ENCODE measurements at places on chromosomes 7 and 10.

DNA sequence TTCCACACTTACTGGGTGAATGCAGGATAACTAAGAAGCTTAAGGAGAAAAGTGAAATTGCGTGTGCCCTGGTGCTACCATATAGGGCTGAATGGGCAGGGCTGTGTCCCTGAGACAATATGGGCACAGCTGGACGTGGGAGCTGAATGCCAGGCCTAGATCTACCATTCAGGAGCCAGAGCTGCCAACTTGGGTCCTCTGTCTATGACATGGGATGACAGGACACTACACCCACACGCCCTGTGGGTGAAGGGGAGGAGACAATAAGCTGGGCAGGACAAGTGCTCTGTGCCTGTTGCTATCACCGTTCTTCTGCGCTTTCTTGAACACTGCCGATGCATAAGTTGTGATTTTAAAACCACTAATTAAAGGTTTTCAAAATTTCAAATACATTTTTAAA lies 293.9 kb downstream of the TNS3 start:
- DNase-seq, result no peak

GRCh38 chr7:32494946-32495297 lies 367 bp upstream of the AVL9 start:
- DNase-seq, result no peak

DNA sequence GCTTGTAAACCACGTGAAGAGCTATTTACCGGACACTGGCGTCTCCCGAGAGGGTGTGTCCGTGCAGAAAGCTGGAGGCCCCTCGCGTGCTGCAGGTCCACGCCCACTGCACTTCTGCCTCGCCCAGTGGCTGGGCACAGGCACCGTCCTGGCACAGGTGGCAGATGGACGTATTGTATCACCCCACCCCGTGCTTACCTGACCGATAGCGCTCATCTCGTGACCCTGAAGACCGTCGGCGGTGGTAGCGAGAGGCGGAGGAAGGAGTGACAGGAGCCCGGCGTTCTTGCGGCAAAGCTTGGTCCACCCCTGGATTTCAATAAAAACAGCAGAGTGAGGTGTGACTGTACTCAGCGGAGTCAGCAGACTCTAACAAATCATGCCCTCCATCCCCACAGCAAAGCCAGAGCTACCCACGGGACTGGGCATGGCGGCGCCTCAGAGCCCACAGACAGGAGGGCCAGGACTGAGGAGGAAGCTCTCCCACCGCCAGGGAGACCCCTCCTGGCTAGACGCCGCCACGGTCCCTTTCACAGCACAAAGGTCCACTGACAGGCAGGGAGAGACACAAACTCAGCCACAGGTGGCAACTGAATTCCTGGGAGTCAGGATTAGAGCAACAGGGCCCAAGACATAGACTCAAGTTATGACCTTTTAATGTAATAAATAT lies 217.1 kb downstream of the DIP2C start:
- no peak for DNase-seq

- DNase-seq, result peak; percentile 50
Measured at GRCh38 chr10:53325066-53325465, 552.5 kb upstream of the MBL2 start.

- no peak for DNase-seq
Measured at GRCh38 chr7:33130184-33130583, 820 bp downstream of the BBS9 start.

GRCh38 chr7:99325001-99325493 lies 651 bp upstream of the ARPC1A start:
- DNase-seq, result no peak

DNA sequence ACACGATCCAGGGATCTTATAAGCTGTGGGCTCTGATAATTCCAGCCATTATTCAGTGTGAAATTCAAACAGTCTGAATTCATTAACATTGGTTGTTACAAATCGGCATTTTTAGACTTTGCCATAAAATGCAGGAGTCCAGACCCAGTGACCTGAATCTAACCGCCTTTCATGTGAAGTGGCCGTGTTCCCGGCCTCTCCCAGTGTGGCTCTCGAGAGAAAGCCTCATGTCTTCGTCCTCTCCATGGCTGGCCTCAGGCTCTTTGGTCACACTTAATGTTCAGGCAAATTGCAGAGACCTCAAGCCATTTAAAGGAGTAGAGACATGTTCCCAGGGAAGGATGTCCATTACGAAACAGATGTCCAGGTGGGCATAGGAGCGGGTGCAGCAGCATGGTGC lies 59.3 kb downstream of the CTBP2 start:
- DNase-seq, result no peak

DNA sequence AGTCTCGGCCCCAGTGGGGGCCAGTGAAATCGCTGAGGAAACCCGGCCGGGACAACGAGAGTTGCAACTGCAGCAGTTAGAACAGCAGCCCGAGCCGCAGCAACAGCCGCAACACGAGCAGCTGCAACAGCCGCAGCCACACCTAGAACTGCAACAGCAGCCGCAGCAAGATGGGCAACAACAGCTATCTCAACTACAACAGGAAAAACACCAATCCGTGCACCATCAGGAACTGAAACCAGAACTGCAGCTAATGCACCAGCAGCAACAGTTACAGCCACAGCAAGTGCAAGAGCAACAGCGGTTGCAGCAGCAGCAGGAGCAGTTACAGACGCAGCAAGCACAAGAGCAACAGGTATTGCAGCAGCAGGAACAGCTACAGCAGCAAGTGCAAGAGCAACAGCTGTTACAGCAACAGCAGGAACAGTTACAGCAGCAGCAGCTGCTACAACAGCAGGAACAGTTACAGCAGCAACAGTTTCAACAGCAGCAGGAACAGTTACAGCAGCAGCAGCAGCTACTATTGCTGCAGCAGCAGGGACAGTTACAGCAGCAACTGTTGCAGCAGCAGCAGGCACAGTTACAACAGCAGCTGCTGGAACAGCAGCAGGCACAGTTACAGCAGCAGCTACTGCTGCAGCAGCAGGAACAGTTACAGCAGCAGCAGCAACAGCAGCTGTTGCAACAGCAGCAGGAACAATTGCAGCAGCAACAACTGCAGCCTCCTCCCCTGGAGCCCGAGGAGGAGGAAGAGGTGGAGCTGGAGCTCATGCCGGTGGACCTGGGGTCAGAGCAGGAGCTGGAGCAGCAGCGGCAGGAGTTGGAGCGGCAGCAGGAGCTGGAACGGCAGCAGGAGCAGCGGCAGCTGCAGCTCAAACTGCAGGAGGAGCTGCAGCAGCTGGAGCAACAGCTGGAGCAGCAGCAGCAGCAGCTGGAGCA lies 6.1 kb downstream of the ZNF853 start:
- DNase-seq, result peak; percentile 34

GRCh38 chr10:7667262-7668141 lies 736 bp upstream of the ITIH5 start:
- DNase-seq, result no peak

Measured in LHCN-M2 (cell line).